ENCODE measurements at places on chromosomes 13 and 19.

DNA sequence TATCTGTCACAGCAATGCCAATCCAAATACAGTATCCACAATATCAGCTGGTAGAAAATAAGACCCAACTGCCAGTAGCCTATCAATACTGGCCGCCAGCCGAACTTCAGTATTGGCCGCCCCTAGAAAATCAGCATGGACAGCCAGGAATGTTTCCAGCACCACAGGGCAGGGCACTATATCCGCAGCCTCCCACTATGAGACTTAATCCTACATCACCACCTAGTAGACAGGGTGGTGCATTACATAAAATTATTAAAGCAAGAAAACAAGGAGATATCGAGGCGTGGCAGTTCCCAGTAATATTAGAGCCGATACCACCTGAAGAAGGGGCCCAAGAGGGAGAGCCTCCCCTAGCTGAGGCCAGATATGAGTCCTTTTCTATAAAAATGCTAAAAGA lies 111.3 kb downstream of the ZNF486 start:
- DNase-seq: peak; percentile 25

DNA sequence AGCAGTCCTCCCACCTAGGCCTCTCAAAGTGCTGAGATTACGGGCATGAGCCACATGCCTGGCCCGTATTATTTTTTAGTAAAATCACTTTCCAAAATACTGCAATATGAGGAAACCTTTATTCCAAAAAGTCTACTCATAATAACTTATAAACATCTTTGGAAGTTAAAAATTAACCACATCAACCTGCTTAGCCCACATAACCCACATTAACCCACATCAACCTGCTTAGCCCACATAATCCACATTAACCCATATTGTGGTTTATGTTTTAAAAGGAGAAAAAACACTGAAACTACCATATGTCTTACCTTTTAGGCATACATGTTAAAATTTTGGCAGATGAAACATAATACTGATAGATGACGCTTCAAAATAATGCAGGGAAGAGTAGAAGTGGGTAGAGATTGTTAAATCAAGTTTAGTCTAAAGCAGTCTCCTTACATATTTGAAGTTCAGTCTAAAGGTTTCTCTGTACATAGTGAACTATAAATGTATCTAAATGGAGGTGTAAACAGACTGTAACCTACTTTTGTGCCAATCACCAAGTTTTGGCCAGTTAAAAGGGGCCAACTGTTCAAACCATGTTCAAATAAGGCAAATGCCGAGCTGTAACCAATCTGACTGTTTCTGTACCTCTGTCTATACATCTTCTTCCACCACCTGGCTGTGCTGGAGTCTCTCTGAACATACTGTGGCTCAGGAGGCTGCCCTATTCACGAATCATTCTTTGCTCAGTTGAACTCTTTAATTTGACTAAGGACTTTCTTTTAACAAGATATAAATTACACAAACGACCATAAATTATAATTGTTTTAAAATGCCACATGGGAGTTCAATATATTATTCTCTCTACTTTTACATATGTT lies 14.5 kb downstream of the KPNA3 start:
- no peak for DNase-seq

DNA sequence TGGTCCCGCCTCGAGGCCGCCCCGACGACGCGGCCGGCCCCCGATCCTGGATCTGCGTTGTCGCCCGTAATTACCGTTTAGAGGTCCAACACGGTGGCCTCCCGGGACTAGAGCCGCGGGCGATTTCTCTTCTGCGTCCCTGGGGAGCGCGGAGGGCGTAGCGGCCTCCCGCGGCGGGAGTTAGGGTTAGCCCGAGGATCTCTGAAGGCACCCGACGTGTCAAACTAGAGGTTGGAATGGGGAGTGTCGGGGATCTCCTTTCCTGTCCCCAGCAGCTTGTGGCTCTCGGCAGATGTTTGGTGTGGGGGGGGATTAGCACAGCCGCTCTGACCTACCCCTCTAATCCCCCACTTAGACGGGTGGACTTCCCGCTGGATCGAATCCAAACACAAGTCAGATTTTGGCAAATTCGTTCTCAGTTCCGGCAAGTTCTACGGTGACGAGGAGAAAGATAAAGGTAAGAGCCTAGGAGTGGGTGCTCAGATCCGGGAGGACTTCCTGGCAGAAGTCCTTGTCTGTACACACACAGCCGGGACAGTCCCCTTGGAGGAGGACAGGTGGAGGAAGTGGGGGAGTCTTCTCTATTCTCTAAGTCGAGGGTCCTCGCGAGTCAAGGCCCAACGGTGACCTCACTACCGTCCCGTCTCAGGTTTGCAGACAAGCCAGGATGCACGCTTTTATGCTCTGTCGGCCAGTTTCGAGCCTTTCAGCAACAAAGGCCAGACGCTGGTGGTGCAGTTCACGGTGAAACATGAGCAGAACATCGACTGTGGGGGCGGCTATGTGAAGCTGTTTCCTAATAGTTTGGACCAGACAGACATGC lies 581 bp downstream of the CALR start:
- peak; percentile 55 for DNase-seq

- DNase-seq: no peak
Observed at GRCh38 chr13:51935326-51936171, 73.8 kb downstream of the CCDC70 start.

GRCh38 chr19:11784356-11784755 lies 14.0 kb upstream of the ZNF491 start:
- no peak for DNase-seq

GRCh38 chr13:42276683-42277082 lies 4.7 kb downstream of the AKAP11 start:
- no peak for DNase-seq

DNA sequence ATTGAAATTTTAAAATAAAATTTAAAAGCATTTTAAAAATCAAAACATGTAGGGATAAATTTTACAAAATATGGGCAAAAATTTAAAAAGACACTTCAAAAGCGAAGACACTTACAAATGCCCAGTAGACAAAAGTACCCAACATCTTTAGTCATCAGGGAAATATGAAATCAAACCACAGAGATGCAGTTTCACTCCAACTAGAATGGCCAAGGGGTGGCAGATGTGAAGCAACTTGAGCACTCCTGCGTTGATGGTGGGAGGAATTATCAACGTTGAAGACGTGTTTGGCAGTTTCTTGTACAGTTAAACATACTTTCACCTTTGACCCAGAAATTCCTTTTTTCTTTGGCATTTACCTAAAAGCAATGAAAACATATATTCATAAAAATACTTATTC lies 518.0 kb upstream of the SGCG start:
- DNase-seq: no peak

- DNase-seq: peak; percentile 94
Observed at GRCh38 chr19:40662925-40663694, 27.3 kb downstream of the NUMBL start.

GRCh38 chr13:61029064-61029463 lies 386.6 kb downstream of the PCDH20 start:
- no peak for DNase-seq

GRCh38 chr19:35266520-35267352 lies 2.0 kb upstream of the USF2 start:
- no peak for DNase-seq

- no peak for DNase-seq
Observed at GRCh38 chr19:56069642-56070041, 51.5 kb downstream of the ZNF787 start.

DNA sequence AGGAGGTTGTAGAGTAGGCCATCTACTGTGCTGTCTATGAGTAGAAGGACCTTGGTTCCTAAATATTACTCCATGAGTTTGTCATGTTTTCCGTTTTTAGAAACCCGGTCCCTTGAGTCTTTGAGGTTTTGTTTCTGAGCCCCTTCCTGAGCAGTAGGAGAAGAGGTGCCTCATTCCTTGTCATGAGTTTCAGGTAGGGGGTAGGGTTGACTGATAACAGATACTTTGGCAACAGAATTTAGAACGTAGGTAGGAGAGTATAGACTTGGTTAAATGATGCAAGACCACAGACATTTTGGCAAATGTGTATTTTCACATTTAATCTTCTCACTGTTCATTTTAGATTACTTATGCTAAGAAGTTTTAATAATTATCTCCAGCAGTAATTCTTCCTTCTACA lies 24.6 kb downstream of the LMO7 start:
- no peak for DNase-seq

DNA sequence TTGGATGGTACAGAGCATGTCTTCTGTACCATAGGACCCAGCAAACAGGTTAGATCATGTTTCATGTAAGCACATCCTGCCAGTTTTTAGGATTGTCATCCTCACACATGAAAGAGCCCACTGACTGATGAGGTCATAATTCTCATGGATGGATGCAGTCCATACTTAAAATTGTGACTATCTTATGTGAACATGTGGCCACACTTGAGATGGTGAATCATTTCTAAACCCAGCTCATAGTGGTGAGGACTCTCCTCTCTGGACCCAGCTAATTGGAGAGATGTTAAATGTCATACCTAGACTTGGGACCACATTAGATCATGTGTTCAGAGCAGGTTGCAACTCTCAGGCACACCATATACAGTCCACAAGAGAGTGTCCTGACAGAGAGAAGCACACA lies 24.8 kb upstream of the ZNF254 start:
- DNase-seq: no peak

DNA sequence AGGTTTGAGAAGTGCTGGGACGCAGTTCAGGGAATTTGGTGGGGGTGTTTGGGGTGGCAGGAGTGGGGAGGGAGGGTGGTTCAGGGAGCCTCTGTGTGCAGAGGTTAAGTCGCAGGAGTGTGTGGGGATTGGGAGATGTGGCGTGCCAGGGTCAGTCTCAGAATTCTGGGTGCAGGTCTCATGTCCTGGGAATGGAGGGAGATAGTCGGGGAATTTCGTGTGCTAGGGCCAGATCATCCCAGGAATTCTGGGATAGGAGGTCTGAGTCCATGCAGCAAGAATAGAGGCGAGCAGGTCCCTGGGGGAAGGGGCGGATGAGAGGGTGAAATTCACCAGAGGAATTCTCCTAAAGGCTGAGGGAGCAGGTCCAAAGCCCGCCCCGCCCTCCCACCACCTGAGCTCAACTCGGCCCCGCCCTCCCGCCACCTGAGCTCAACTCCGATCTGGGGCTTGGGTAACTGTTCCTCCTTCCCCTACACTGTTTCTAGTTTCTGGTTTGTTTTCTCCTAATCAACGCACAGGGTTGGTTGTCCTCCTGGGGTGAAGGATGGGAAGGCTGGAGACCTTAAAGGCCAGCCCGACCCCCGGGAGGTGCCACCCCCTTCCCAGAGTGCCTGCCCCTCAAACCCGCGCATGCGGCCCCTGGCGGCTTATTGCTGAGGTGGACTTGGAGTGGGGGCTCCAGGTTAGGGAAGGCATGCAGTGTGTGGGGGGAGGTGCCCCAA lies 15.2 kb downstream of the KCNC3 start:
- no peak for DNase-seq

GRCh38 chr13:84655677-84656076 lies 773.4 kb upstream of the SLITRK1 start:
- DNase-seq: no peak

- DNase-seq: no peak
Observed at GRCh38 chr13:106117035-106117434, 418.4 kb downstream of the EFNB2 start.

DNA sequence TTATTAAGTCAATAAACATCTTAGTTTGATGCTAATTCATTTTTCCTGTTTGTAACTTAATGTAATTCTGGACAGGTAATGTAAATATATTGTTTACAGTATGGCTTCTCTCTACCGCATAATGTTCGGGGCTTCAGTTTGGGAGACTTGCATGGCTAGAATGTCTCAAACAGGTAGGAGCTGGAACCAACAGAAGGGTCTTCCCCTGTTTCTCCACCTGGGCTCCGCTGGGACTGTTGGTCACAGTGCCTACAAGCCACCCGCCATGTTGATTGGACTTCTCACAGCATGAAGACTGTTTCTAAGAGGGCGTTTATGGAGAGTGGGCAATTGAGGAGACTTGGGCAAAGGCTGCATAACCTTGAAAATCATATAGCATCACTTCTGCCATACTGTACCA lies 148.6 kb downstream of the UFM1 start:
- no peak for DNase-seq

- no peak for DNase-seq
Observed at GRCh38 chr13:47025791-47026447, 129.1 kb upstream of the HTR2A start.

- DNase-seq: peak; percentile 80
Observed at GRCh38 chr13:80141123-80141849, 199.6 kb downstream of the SPRY2 start.

GRCh38 chr13:46672338-46673090 lies 119.5 kb downstream of the LRCH1 start:
- peak; percentile 44 for DNase-seq

DNA sequence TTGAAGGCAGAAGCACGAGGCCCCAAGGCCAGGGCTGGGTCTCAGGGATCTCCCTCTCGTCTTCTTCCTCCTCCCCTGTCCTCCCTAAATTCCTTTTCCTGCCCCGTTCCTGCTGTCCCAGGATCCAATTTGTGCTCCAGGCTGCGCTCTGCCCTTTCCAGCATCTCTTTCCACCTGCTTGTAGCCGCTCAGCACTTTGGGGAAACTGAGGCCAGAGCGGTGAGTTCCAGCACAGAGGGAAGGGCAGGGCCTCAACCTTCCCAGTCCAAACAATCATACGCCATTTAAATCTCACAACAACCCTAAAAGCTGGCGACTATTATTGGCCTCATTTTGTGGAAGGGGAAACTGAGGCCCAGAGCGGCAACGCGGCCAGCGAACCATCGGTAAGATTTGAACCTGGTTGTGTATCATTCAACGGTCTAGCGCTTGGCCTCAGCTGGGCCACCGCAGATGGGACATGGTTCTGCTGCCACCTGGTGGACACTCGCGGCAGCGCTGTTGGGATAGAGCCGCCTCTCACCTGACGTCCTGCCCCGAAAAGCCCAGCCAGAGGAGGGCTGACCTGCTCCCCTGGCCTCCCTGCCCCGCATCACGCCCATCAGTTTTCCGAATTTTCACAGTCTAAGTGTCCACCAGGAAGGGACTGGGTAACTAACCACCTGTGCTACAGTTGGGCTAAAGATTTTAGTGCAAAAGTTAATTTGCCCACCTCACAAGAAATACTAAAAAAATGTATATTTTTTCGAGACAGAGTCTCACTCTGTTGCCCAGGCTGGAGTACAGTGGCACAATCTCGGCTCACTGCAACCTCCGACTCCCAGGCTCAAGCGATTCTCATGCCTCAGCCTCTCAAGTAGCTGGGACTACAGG lies 4.2 kb upstream of the RPL18A start:
- DNase-seq: peak; percentile 84

- DNase-seq: no peak
Observed at GRCh38 chr19:47539747-47540311, 25.0 kb upstream of the NAPA start.

DNA sequence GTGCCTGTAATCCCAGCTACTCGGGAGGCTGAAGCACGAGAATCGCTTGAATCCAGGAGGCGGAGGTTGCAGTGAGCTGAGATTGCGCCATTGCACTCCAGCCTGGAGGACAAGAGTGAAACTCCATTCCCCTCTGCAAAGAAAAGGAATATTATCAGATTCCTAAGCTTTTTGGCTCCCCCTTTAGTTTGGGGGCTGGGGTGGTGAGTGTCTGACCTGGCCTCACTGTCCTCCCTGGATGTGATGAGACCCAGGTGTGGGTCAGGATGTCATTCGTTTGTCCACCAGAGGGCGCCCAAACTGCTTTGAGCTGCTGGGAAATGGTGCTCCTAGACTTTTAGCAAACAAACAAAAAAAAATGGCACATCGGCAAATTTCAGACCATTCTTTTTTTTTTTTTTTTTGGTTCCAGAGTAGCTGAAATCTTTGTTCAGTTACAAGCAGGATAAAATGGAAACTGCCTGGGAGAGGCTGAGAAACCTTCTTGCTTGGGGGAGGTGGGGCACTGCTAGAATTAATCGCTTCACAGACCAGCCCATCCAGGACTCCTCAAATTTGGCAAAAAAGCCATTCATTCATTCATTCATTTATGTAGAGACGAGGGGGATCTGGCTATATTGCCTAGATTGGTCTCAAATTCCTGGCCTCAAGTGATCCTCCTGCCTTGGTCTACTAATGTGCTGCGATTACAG lies 29.4 kb downstream of the SPC24 start:
- DNase-seq: peak; percentile 79
